ENCODE measurements at places on chromosomes 3 and 15.

- DNase-seq = no peak
Observed at GRCh38 chr3:25120665-25121064, 307.4 kb upstream of the RARB start.

GRCh38 chr3:31802981-31803740 lies 177.9 kb downstream of the OSBPL10 start:
- no peak for DNase-seq

DNA sequence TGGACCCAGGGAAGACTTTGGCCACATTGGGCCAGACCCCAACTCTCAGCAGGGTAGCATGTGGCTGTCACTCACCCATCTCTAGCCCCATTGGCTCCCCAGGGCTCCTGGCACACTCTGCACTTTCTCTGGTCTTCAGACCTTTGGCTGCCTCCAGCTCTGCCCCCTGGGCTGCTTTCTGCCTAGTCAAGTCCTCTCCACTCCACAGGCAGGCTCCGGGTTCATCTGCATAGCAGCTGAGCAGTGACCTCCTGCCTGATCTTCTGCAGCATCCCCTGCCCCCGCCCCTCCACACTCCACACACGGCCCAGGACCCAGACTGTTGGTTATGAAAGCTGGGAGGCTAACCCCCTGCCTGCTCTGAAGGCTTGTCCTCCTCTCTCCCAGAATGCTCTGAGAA lies 8.4 kb upstream of the C15orf39 start:
- no peak for DNase-seq

- DNase-seq = no peak
Observed at GRCh38 chr3:63762180-63762579, 56.9 kb upstream of the C3orf49 start.

DNA sequence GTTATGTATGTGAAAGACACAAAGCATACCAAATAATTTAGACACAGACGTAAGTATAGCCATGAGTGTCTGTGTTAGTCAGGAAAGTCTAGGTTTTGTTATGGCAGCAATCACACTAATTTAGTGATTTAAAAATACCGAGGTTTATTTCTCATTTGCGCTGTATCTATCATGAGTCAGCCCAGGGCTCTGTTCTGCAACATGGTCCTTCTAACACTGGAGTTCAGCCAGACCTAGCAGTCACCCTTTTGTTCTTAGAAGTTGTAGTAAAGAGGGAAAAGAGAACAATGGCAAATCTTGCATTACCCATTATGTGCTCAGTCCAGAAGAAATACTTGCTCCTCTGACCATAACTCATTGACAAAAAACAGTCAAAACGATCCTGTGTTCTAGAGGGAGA lies 311.5 kb downstream of the NLGN1 start:
- DNase-seq = no peak

GRCh38 chr3:16338999-16339398 lies 74.0 kb downstream of the OXNAD1 start:
- no peak for DNase-seq

- DNase-seq = no peak
Observed at GRCh38 chr3:152683521-152683999, 151.4 kb upstream of the P2RY1 start.

DNA sequence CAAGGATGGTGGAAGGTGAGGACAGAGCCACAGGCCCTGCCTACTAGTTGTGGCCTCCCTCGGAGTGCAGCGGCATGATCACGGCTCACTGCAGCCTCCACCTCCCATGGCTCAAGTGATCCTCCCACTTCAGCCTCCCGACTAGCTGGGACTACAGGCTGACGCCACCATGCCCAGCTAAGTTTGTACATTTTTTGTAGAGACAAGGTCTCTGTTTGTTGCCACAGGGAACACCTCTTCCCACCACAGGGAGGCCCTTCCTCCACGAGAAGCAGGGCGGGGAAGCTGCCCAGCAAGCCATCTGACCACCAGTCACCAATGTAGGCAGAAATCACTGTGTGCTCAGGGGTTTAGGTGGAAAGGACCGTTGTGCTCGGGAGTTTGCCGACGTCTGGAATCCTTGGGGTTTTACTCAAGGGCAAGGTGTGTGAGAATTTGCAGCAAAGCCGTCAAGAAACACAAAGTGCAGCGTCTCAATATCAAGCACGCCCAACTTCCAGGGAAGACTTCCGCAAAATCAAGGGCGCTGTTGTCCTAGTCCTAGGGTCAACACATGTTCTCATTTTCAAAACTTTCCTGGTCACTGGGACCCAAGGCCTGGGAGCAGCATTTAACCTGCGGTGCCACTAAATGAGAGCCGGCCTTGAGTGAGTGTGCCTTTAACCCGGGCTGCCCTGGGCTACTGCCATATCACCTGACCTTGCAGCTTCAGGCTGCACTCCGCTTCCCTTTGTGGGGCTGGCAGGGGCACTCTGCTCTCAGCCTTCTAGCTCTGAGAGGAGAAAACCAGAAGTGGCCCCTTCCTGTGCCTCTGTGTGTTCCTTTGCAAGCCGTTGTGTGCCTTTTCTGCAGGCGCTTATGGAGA lies 65.7 kb downstream of the SLC12A8 start:
- no peak for DNase-seq

GRCh38 chr3:186787642-186788481 lies 4.5 kb downstream of the EIF4A2 start:
- DNase-seq = no peak

- DNase-seq = peak; percentile 73
Observed at GRCh38 chr15:74614744-74615507, 710 bp upstream of the CLK3 start.
